ENCODE measurements at places on chromosomes 4 and X.

DNA sequence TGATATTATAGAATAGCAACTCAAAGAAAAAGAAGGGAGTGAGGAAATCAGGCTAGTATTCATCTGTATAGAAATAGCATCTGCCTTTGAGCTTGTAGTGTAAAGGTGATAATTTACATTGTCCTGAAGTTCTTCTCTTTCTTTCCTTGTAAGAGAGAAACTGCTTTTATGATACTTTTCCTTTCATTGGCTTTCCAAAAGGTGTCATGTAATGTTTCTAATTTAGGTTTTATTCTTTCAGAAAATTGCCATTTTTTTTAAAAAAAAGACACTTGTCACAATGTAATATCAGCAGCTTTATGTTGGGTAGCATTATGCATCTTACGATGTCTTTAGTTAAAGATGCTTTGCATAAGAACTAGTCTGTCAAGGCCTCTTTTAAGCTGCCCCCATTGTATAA is 1153.8 kb upstream of the PCDH7 start:
- no peak for DNase-seq

GRCh38 chr4:169956091-169956843 is 69.9 kb downstream of the MFAP3L start:
- DNase-seq: no peak

DNA sequence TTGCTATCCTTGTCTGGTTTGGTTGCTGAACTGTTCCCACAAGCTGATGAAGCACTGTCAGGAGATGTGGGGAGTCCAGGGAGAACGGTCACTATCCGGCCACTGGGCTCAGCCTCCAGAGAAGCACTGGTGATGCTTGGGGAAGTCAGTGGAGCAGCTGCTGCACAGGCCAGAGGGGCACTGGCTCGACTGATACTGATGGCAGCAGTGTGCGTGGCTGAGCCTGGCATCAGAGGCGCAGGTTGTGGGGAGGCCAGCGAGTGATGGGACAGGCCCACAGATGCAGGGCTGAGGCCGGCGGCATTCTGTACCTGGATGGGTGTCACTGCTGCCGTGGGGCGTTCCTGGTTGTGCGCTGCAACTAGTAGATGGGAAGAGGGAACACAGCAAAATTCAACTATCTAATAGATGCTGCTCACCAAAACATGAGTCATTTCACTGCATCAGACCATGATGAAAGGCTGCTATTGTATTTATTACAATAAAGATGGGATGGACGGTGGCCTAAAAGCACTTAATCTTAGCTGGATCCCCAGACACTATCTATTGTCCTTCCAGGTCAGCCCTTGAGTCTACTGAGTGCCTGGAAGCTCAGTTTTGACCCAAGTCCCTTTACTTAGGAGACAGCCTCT is 106.3 kb upstream of the CBR4 start:
- DNase-seq: peak; percentile 51

DNA sequence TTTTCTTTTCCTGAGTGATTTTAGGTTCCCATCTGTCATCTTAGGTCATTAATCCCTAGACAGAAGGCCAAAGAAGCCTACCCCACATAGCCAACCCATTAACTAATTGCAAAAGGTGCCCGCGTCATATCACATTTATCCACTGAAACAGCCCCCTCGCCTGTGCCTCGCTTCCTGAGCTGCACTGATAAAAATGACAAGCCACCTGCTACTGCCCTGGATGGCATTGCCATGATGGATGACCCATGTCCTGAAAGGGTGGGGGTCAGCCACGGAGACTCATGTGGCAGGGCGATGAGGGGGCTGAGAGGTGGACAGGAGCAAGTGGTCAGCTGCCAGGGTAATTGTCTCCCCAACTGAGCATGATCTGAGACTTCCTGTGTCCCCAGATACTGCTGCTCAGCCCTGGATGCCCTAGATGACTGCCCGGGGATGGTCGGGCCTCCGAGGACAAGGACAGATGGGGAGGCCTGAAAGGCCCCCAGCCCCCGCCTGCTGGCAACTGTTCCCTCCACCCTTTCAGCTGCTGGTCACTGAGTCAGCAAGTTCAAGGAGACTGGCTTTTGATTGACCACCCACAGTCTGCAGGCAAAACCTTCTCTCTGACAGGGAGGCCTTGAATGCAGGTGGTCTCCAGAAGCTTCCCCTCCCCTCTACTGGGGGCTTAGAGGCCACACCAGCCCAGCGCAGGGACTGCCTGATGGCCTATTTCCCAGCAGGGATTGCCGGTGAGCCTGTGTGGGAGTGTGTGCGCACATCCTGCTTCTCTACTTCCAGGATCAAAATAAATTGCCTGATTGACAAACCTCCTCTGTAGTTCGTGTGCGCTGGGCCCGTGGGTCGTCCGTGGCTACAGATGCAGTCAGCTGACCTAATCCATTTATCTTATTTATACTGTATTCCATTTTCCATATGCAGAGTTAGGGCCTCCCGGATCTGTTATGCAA is 496.3 kb downstream of the BCOR start:
- DNase-seq: no peak

GRCh38 chr4:74292111-74292870 is 16.0 kb upstream of the EPGN start:
- no peak for DNase-seq

DNA sequence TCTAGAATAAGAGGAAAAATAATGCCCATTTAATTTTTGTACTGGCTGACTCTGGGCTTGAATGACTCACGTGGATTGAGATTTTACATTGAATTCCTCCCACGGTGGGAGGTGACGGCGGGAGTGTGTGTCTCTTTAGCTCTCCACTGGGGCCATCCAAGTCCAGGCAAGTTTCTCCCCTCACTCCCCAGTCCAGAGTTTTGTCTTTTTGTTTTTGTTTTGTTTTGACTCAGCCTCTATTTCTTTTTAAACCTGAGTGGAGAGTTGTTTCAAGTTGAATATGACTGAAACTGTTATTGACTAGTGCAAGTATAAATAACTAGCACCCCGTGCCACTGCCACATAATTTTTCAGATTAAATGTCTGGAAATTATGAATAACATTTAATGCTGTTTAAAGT is 13.6 kb downstream of the CHST7 start:
- peak; percentile 77 for DNase-seq

DNA sequence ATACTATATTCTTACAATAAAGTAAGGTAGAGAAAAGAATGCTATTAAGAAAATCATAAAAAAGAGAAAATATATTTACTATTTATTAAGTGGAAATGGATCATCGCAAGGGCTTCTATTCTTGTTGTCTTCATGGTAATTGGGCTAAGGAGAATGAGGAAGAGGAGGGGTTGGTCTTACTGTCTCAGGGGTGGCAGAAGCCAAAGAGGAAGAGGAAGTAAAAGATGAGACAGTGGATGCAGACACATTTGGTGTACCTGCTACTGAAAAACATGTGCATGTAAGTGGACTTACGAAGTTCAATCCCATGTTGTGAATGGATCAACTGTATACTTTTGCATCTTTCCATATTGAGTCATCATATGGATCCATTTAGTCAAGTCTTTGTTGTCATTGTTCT is 1502.1 kb upstream of the ADGRL3 start:
- no peak for DNase-seq
